Epithelial cell of proximal tubule (primary cell): ENCODE measurements at places on chromosomes 12 and 14. TPM values are rescaled to one million over a fixed set of nuclear protein-coding genes. Genes with fewer than 3 reads are reported as not detected.
A peak's percentile ranks its signal among the peaks of the same experiment; 100 is the strongest.

DNA sequence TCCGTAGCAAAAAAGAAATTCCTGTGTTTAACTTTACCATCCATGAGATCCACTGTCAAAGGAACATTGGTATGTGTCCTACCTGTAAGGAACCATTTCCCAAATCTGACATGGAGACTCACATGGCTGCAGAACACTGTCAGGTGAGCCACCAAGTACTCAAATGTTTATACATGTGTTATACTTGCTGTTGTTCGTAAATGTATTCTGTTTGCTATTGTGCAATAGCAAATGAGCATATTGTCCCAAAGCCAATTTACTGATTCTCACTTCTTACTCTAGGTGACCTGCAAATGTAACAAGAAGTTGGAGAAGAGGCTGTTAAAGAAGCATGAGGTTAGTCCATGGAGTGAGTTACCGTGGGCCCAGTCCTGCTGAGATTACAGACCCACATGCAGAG lies 9.4 kb downstream of the TRAFD1 start:
- no peak for DNase-seq

DNA sequence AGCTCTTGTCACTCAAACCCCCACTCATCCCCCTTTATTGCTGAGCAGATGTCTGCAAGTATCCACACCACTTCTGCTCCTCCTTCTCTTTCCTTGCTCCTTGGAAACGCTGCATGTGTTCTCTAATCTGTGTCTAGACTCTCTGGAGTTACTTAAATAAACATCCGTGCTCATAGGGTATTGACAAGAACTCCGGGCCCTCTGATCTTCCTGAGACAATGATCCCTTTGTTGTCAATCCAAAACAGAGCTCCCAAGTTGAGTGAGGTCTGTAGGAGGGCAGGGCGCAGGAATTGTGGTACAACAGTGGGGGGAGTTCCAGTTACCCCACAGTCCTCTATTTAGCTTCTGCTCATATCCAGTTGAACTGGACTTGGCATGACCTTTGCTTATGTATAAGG lies 489.0 kb downstream of the SNAPC1 start:
- DNase-seq: no peak

DNA sequence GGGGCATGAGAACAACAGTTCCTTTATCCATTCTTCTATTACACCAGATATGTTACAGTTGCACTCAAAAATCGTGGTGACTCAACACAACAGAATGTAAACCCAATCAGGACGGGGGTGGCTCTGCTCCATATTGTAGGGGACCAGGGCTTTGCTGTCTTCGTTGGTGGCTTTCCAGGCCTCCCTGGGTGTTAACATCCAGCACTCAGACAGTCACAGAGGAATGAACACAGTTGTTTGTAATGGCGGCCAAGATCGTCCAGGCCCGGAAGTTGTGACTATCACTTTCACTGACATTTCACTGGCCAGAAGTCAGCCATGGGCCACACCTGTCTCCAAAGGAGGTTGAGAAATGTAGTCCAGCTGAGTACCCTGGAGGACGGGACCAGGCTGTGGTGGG lies 204.1 kb downstream of the CACNA1C start:
- DNase-seq: no peak

DNA sequence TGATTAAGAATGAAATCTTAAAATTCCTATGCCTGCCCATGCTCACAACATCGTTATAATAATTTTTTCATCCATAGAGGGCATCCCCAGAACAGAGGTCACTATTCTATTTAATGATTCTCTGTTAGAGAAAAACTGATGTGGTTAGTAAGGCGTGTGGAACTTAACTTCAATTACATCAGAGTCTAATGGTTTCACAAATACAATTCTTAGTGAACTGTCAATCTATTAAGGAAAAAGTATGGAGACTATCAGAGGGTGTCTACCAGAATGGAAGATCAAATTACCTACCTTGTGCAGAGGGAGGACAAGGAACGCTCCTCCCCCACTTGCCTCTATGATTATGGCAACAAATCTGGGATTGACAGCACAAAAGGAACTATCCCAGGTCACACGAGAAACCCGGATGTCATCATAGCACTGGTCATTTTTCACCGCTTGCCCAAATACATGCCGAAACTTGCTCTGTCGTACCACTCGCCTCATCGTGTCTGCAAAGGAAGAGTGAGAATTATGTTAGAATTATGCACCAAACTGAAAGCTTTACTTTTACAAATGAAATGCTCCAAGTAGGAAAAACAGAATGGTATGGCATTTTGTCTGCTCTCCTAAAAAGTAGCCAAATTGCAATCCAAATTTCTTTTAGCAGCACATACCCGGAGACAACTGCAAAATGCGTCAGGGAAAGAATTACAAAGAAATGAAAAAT lies 30.3 kb downstream of the CORO1C start:
- DNase-seq: no peak

DNA sequence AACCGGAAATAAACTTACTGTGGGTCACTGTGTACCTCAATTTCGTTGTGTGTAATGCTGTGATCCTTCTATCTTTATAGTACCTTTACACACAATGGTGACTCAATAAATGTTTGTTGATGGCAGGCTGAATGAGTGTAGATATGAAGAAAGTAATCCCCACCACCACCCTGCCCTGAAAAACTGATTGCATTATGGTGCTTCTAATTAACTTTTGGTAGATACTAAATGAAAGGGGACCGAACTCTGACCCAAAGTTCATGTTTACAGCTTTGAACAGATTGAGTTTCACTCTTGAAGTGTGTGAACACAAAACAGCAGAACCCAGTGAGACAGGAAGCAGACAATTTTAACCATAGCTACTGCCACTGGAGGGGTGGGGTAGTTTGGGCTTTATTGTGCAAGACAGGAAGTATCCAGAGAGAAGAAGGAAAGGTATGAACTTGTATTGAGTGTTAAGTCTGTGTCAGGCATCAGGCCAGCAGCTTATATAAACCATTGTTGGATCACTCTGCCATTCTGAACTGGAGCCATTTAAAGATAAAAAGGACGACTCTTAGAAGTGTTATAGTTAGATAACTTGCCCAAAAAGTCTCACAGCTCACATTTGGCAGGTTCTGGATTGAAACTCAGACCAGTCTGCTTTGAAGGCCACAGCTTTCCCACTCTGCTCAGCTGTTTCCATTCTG lies 197.0 kb upstream of the AMIGO2 start:
- peak; percentile 19 for DNase-seq

GRCh38 chr12:128771681-128772080 lies 52.1 kb downstream of the SLC15A4 start:
- no peak for DNase-seq

GRCh38 chr14:103444837-103445524 lies 59.8 kb downstream of the MARK3 start:
- no peak for DNase-seq

DNA sequence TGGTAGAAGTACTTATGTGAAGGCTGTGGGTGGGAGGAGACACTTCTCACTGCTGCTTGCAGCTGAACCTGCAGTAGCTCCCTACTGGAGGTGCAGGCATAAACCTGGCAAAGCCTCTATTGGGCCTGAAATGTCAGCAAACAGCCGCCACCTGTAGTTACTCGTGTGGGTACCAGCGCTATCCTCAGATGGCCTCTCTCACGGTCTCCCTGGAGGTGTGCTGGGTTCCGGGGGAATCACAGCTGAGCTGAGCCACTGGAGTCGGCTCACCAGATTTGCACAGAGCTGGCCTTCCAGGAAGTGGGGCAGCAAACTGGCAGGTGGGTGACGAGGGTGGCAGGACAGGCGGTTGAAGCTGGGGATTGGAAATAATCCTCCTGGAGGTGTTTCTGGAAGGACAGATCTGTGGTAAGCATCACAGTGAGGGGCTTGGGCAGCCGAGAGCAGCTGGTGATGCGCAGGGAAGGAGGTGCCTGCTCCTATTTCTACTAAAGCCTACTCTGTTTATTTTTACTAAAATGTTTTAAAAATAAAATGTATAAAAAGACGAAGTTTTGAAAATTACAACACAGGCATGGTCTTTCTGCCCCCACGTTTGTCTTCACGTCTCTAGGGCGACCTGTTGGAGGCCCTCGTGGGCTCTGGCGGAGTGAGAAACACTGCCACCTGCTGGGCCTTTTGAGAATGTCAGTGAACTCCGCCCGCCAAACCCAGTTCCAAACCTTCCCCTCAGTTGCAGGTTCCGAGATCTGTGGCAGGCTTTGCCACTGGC lies 67.8 kb upstream of the PLEKHG3 start:
- DNase-seq: no peak

- no peak for DNase-seq
Measured at GRCh38 chr12:46267825-46268582, 839 bp downstream of the SLC38A1 start.

- no peak for DNase-seq
Measured at GRCh38 chr12:56146492-56147460, 5.6 kb upstream of the MYL6B start.

DNA sequence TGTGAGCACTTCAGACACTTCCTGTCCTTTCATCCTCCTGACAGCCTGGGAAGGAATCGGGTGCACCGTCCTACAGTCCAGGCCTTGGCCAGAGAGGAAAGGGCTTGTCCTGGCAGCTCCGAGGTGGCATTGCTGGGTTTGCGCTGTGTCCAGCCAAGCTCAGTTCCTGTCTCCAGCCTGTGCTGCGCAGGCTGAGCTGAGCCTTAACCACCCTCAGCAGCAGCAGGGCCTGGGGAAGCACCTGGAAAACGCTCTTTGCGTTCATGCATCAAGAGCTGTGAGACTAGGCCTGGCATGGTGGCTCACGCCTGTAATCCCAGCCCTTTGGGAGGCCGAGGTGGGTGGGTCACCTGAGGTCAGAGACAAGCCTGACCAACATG lies 33.7 kb upstream of the EML1 start:
- DNase-seq: no peak

GRCh38 chr12:26700430-26700829 lies 132.6 kb downstream of the ITPR2 start:
- DNase-seq: no peak

GRCh38 chr14:105348945-105349699 lies 34.6 kb downstream of the PACS2 start:
- DNase-seq: no peak

GRCh38 chr14:90062822-90063539 lies 1.2 kb downstream of the KCNK13 start:
- DNase-seq: no peak

DNA sequence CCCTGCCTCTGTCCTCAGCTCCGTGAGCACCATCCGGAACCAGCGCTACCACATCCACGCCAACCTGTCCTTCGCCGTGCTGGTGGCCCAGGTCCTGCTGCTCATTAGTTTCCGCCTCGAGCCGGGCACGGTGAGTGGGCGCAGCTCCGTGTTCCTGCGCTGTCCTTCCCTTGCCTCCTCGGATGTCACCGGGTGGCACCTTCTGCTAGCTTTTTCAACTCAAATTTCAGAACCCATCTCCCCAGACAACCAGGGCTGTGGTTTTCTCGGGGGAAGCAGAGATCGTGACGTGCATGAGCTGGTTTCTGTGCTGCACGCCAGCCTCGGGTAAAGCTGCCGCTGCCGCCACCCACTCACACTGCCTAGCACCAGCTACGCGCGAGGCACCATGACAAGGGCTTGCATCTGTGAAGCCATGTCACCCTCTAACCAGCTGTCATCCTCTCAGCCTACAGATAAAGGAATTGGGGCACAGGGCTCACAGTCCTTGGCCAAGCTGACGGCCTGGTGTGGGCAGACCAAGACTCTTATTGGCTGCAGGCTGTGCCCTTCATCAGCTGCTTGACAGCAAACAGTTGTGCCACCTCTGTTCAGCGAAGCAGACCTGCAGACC lies 152.1 kb downstream of the ADGRD1 start:
- DNase-seq: no peak

DNA sequence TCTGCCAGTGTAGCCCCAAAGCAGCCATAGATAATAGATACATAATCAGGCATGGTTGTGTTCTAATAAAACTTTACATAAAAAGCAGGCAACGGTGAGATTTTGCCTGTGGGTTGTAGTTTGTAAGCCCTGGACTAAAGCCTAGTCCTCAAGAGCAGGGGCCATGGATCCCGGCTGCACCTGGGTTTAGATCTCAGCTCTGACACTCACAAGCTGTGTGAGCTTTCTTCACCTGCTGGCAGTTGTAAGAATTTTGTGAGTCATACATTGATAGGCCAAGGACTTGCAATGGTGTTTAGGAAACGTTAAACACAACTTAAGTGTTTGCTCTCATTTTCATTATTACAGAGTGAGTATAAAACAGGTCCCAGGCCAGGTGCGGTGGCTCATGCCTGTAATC lies 395.8 kb upstream of the TBX3 start:
- DNase-seq: no peak

The LRRC10 gene
- not detected in 2 replicates for total RNA-seq

The ACRBP gene
- total RNA-seq: 0.58 TPM in 1 of 2 replicates, not detected in the other

The LRRC23 gene
- total RNA-seq: 3.8 and 14.5 TPM in 2 replicates

The NFATC4 gene
- 4.5 and 30.2 TPM in 2 replicates for total RNA-seq

The CRACR2A gene
- 1.7 and 4.5 TPM in 2 replicates for total RNA-seq

The ASCL1 gene
- not detected in 2 replicates for total RNA-seq

The ACYP1 gene
- 25.9 and 66.1 TPM in 2 replicates for total RNA-seq

The BDKRB2 gene
- under 0.01 and 0.29 TPM in 2 replicates for total RNA-seq
